RCC 7860 (cell line): ENCODE measurements at places on chromosomes 1 and 21.

DNA sequence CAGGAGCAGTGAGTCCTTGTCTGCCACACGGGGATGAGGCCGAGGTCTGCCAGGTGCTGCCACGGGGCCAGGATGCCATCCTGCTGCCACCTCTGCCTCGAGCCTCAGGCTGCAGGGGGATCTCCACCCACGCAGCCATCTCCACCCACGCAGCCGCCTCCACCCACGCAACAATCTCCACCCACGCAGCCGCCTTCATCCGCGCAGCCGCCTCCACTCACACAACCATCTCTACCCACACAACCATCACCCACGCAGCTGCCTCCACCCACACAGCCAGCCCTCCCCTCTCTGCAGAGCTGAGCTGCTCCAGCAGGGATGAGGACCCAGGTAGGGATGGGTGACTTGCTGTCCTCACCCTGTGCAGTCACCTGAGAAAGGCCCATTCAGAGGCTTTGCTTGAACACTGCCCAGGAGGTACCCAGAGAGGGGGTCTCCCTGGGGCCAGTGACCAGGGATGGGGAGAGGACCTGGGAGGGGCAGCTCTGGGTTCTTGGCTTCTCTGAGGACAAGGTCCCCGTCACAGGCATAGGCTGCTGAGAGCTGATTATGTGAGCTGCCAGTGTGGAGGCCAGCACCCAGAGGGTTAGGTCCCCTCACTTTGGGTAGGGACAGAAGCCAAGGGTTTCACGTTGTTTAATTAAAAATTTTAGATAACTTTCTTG is 46.6 kb upstream of the TTC34 start:
- DNase-seq = no peak

- DNase-seq = peak; percentile 96
Observed at GRCh38 chr1:17861685-17862084, 106.6 kb downstream of the ACTL8 start.

DNA sequence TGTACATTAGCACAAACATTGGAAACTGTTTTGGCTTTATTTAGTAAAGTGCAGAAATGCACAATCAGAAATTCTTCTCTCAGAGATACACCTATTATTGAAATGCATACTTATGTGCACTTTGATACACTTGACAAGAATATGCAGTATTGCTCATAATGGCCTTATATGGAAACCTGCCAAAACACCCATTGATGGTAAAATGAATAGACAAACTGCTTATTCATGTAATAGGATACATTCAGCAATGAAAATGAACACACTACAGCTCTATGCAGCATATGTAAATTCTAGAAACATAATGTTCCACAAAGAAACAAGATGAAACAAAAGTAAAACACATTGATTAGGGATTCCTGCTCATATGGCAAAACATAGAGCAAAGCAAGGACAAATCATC is 223.9 kb downstream of the S1PR1 start:
- DNase-seq = no peak

DNA sequence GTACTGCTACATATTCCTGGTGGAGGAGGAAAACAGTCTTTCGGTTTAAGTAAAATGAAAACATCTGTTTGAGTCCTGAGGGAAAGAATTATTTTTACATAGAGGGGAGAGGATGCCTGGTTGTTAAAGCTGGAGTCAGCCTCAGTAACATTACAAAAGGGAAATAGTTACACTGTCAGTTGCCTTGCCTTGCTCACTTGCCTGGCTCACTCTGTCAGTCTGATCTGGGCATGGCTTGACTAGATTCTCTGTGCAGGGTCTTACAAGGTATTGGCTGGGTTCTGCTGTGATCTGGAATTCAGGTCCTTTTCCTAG is 8.4 kb upstream of the UBE2U start:
- DNase-seq = no peak

DNA sequence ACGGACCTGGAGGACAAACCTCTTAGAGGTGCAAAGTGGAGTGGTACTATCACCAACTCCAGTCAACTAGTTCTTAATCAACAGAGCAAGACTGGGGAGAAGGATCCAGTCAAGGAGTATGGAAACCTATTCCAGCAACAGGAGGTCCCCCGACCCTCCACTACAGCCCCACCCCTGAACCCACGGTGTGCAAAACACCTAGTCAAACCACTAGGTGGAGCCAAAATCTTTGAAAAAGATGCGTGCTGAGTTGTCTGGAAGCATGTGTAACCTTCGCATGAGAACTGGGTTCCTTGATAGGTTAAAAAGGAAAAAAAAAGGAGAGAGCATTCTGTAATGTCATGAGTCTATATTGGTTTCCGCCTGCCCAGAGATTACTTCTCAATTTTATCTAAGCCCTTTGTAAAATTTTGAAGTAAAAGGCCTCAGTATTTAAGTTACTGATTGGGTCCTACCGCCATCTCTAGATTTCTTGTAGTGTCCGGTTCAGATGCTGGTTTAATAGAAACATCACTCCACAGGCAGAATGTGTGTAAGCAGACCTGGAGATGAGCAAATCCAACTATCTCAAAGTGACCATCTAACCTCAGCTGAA is 81.9 kb upstream of the HAO2 start:
- no peak for DNase-seq

DNA sequence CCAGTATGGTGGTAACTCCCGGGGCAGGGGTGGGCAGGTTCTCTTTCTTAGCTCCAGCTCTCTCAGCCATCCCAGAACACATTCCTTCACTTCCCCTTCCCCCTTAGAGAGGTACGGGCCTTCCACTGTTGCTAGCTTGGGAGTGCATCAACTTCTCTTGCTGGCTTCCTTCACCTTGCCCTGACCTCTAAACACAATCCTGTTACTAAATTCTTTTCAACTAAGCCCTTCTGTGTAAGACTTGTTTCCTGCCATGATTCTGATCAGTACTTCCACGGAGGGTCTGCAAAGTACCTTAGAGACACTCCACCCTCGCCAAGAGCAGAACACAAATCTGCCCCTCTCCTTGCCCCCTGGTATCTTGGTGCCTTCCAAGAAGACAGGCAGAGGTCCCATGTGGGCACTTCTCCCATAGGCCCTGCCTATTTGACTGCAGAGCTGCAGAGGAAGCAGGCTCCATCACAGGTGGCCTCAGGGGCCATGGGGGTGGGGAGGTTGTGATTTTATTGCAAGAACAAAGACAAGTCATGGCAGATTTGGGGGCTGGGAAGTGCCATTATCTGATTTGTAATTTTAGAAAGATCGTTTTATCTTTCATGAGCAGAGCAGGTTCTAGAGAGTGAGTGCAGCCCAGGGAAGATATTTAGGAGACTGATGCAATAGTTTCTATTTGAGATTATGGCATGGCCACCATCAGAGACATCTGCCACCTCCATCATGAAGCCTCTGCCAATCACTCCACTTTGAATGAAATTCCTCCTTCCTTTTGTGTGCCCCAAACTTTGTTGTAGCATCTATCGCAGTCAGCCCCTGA is 182.5 kb upstream of the JUN start:
- DNase-seq = no peak

- no peak for DNase-seq
Observed at GRCh38 chr1:100231721-100232120, 17.9 kb downstream of the DBT start.

DNA sequence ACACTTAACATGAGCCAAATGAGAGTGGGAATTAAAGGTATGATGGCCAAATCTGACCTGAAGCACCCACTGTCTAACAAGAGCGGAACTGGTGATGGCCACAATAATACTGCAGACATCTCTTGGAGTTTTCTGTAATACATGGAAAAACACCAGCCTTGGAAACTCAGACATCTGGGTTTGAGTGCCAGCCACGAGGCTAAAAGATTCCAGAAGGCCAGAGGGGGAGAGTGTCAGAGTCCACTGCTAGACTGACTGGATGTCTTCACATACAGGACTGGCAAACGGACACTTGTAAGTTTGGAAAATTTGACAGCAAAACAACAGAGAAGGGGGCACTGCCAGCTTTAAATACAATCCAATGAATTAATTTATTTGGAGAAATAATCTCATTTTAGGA is 175.1 kb downstream of the ADSS2 start:
- DNase-seq = no peak

DNA sequence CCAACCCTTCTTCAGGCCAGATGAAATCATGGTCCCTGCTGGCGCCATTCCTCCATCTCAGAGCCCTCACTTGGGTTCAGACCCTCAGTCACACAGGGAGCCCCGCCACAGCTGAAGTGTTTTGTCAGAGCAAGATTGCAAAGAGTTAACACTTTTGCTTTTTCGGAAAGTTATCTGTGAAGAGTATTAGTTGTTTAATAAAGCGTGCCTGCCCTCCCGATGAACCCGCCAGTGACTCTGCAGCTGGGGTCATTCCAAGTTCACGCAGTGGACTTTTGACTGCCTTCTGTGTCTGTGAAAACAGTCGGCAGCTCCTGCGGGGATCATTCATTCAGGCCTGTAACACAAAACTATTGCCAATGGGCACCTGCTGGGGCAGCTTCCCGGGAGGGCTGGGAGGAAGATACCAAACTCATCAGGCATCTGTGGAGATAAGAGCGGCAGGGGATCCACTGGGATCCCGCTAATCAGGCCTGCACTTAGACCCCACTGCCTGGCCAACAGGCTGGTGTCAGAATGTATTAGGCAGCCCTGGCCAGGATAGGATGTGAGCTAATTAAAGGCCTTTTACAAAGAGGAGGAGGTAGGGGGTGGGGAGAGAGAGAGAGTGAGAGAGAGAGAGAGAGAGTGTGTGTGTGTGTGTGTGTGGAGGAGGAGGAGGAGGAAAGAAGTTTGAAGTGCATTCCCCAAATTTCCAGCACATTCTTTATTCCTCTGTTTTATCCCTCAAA is 184.5 kb downstream of the DHRS3 start:
- DNase-seq = no peak

GRCh38 chr1:34787461-34788420 is 5.1 kb upstream of the GJA4 start:
- DNase-seq = no peak

DNA sequence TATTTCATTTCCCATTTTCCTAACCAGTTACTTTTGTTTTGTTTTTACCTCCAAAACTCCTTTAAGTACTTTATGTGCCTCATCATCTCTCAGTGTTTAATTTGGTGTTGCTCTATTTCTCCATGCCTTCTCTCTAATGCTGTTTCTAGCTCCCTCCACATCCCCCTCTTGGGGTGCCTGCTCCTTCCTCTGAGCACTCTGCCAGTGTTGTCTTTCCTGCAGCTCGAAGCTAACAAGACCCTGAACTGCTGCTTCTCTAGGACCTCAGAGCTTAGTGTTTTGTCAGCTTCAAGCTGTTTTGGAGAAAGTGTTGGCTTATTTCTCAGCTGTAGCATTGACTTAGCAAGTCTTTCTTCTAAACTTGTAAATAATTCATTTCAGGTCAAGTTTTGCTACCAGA is 290.6 kb downstream of the DPYD start:
- DNase-seq = no peak

DNA sequence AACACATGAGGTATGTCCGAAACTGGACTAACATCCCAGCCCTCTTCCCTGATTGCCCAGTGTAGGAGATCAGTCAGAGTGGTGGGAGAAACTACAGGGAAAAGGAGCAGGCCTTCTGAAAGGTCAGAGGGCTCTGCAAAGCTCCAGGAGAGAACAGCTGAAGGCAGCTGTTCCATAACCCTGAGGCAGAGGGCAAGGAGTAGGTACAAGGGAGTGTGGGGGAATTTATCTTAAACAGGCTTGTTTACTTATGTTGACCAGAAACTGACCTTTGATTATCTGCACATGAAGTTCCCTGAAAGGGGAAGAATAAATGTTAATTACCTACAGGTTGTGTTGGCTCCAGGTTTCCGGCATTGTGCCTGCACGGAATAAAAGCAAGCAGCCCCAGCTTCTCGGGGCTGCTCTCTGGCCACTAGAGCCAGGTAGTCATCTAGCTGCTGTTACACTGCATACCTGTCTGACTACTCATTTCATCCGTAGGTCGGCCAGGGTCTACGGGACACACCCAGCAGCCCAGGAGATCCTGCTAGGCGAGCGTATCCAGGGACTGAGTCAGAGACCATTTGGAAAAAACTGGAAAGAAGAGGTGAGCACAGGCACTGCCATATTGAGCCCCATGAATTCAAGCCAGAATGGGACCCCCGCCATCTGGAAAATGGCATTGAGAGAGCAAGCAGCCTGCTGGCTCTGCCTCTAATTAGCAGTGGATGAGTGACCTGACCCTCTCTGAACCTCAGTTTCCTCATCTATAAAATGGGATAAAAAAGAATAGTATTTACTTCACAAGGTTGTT is 14.9 kb upstream of the PAQR7 start:
- DNase-seq = peak; percentile 82

DNA sequence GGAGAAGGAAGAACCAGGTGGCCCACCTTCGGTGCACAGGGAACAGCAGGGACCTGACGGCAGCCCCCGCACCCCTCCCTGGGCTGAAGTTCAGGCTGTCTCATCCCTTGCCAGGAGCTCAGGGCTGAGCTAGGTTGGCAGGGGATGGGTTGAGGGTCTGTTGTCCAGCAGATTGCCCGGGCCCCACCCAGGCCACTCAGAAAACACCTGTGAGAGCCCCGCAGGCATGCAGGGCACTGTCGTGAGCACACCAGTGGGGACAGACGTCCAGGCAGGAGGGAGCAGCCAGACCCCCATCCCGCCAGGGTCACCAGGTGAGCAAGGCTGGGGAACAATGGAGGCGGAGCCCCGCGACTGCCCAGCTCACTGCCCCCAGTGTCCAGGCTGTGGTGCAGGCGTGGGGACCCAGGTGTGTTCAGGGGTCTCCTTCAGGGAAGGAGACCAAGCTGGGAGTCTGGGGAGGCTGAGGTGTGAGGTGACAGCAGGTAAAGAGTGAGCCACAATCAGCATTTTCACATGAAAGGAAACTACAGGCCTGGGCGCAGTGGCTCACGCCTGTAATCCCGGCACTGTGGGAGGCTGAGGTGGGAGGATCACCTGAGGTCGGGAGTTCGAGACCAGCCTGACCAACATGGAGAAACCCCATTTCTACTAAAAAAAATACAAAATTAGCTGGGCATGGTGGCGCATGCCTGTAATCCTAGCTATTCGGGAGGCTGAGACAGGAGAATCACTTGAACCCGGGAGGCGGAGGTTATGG is 9.4 kb upstream of the SAMD11 start:
- DNase-seq = no peak

- DNase-seq = peak; percentile 57
Observed at GRCh38 chr1:161092621-161093028, 3.3 kb upstream of the NECTIN4 start.

DNA sequence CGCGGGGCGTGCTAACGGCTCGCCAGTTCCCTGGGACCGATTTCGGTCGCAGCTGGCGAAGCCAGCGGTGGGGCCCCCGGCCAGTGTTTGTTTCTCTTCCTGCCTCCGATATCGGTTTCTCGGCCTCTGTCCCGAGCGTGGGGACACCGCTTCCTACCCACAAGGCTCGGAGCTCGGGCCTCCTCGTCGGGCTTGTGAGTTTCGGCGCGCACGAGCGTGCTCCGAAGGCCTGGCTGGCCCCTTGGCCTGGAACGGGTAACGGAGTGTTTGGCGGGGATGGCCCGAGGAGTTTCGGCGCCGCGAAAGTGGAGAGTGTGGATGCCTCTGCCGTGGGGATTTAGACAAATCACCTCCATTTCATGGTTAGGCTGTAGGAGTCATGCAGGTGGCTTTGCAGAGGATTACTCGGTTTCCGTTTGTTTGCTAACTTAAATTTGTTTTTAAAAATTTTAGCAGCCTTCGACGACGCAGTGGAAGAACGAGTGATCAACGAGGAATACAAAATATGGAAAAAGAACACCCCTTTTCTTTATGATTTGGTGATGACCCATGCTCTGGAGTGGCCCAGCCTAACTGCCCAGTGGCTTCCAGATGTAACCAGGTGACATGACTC is 559 bp downstream of the RBBP4 start:
- DNase-seq = no peak
